ENCODE measurements at places on chromosomes 11 and 22.

- DNase-seq = no peak
These were observed 134.3 kb downstream of the BRD1 start for GRCh38 chr22:49693416-49693815.

- no peak for DNase-seq
These were observed 171.7 kb downstream of the DBX1 start for GRCh38 chr11:19988598-19988997.

GRCh38 chr11:112439614-112440013, 179.0 kb upstream of the PLET1 start:
- DNase-seq = no peak

DNA sequence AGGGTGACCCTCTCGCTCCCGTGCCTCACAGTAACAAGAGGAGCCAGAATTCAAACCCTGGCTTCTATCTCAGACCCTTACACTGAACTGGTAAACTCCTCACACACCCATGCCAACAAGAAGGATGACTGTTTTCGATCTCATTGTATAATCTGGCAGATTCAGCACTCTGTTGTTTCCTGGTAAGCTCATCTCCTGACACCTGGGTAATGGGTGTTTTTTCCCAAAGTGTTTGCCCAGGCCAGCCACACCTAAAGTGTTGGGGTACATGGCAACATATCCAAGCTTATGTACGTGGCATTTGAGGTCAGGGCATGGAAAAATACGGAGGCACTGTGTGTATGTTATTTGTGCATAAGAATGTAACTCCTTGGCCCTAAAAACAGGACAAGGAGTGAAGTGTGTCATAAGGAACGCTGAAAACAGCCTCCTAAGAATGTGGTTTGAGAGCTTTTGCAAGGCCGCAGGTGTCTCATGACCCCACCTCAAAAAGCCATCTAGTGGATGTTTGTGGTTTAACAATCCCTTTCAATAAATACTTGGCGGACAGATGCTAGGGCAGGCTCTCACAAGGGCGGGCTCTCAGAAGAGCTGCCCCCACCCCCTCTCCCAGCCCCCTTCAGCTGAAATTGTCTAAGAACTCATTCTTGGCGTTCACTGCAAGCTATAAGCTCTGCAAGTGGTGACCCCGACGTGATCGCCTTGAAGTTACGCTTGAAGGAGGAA, at the start of gene MS4A15:
TSS of gene MS4A15 (plus strand) at position 561 of the 726 bp plus-strand sequence. CDS start 6,867 bp downstream, outside the sequence.
- no peak for DNase-seq

DNA sequence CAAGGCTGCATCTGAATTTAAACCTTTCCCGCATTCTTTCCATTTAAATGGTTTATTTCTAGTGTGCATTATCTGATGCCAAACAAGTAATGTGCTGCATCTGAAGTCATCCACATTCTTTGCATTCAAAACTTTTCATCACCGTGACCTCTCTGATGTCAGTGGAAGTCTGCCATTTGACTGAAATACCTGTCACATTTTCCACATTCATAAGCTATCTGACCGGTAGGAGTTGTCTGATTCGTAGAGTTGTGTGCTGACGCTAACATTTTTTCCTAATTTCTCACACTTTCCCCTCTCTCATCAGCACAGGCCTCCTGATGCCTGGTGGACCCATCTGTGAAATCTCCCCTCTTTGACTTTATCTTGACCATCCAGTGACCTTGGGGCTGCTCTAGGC, 79.9 kb upstream of the BARX2 start:
- DNase-seq = no peak

GRCh38 chr11:67300256-67300755, 3.0 kb upstream of the SSH3 start:
- no peak for DNase-seq

GRCh38 chr11:116232364-116232828, 540.4 kb downstream of the BUD13 start:
- DNase-seq = no peak

DNA sequence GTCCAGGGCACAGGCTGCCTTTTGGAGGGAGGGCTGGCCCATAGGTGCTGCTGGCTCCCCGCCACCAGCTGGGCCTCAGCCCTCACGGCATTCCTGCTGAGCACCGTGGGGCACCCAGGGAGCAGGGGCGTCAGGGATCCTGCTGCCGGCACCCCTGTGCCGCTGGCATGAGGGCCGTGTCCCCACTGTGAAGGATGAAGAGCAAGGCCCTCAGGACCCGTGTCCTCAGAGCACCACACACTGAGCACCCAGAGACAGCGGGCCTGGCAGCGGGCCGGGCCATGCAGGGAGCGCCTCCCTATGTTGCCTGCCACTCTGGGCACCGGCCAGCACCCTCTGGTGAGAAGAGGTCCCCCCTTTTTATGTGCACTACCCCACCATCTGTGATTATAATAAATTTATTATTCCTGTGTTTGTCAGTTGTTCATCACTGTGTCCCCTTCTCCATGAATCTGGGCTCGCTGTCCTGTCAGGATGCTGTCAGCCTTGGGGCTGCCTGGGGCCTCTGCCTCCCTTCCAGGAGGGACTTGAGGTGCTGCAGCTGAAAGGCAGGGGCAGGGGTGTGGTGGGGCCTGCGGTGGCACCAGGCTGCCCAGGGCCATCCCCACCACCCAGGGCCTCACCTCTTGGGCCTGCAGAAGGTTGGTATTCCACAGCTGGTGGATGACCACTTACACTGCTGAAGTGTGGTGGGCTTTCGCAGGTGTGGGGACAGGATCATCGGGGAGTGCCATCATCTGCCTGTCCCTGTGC, 80.0 kb downstream of the MED15 start:
- DNase-seq = no peak

- DNase-seq = no peak
These were observed 35.6 kb downstream of the SIK2 start for GRCh38 chr11:111637885-111638284.

DNA sequence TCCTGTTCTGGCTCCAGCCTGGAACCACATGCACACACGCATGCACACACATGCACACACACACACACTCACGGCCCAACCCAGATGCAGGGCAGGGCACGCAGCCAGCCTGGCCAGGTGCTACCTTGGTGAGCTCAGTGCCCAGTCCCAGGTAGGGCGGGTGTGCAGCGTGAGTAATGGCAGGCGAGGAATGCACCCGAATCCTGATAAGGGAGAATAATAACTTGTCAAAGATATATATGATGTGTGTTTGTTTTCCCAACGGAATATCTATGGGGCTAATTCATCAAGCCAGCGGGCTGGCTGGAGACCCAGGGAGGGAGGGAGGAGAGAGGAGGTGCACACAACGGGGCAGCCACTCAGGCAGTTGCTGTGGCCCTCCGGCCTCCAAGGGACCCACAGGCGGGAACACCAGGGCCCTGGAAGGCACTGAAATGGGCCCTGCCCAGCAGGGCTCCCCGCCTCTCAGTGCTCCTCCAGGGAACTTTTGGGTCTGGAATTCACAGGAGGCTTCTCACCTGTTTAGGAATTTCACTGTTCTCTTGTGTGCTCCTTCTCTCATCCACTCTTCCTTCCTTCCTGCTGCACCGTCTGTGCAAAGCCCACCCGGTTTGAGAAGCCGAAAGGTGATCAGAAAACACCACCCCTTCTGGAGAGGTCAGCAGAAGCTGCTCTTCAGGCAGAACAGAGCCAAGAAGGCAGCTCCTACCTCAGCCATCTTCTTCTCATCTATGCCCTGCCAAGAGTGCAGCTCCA, 79.0 kb downstream of the BUD13 start:
- DNase-seq = no peak

DNA sequence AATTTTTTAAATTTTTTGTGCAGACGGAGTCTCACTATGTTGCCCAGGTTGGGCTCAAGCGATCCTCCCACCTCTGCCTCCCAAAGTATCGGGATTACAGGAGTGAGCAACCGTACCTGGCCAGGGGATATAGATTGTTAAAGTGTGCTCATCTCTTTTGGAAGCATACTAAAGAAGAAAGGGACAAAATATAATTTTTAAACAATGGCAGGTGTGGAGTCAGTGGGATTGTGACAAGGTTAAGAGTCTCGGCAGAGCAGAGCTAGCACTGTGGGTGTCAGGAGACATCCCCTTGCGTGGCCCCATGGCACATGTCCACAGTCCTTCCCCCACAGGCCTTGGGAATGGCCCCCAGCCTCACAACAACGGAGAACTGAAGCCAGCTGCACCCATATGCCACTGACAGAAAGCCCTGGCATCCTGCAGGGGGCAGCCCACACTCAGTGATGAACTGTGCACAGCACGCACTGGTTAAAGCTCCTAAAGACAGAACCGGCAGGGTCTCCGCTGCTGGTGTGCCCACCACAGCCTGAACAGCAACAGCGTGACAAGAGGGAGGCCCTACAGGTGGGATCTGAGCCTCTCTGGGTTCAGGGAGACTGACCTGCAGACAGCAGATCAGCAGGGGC, 29.9 kb downstream of the SERPIND1 start:
- DNase-seq = no peak

- no peak for DNase-seq
These were observed 80.8 kb downstream of the SGSM3 start for GRCh38 chr22:40451210-40451609.

GRCh38 chr11:12716816-12717215, 42.6 kb downstream of the TEAD1 start:
- DNase-seq = no peak

GRCh38 chr11:64864135-64864472, 14.3 kb downstream of the EHD1 start:
- DNase-seq = no peak

- no peak for DNase-seq
These were observed 10.4 kb downstream of the SMCO4 start for GRCh38 chr11:93532806-93533205.

- DNase-seq = no peak
These were observed 581 bp upstream of the EIF3L start for GRCh38 chr22:37848587-37849088.

- DNase-seq = no peak
These were observed 6.4 kb upstream of the JAM3 start for GRCh38 chr11:134062265-134063123.

GRCh38 chr11:5307256-5308019, 5.7 kb upstream of the OR51B4 start:
- no peak for DNase-seq

- DNase-seq = no peak
These were observed 109.9 kb downstream of the MPPED1 start for GRCh38 chr22:43521716-43522115.

DNA sequence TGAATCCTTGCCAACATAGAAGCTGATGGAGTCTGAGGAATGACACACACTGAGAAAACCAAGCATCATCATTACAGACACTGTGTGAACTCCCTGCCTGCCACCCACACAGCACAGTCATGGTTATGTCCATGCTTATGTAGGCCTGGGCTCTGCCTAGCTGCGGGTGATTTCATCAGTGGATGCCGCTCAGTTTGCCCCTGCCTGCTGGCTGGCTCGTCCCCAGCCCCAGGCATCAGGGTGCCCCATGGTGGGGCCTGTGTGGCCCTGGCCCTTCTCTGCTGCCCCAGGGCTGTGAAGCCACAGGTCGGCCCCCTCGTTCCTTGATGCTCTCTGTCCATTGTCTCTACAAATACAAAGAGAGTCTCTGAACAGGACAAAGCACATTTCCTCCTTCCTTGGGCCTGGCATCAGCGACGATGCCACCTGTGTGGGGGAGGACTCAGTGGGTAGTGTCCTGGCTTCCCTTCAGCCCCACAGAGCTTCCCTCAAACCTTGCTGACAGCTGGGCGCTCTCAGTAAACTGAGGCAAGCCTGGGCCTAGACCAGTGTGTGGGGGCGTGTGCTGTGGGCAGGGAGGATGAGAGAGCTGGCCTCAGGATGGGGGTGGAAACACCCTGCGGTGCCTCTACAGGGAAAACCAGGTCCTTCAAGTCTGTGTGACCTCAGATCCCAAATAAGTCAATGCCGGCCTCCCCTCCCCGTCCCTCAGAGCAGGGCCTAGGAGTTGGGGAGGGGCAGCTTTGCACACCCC, 20.0 kb upstream of the TUB start:
- DNase-seq = no peak

DNA sequence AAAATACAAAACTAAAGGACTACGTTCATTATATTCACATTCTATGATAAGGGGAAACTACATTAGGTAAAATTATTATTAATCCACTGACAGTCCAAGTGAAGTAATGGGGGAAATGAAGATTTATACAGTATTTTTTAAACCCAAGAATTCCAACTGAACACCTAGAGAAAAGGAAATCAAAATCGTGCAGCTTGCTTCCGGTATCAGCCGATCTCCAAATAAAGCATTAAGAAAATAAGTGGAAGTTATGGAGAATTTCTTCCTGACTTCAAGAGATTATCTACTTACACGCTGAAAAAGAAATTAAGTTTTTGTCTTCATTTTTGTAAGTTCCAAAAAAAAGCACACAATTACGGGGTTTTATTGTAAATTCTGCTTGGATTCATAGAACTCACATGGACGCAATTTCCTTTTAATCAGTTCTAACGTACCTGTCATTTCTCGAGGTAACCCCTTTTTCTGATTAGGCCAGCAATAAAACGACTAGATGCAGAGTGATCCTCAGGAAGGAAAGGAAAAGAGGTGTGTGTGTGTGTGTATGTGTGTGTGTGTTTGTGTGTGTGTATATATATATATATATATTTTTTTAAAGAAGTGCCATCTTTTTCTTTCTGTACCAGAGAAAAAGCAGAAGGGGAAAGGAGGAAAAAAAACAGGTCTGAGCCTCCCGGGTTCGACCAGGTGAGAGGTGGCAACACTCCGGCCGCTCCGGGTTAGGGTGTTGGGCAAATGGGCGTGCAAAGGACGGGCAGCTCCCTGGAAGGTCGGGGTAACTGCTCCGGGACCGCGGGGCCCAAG, 1.1 kb downstream of the ZBTB44 start:
- DNase-seq = no peak

DNA sequence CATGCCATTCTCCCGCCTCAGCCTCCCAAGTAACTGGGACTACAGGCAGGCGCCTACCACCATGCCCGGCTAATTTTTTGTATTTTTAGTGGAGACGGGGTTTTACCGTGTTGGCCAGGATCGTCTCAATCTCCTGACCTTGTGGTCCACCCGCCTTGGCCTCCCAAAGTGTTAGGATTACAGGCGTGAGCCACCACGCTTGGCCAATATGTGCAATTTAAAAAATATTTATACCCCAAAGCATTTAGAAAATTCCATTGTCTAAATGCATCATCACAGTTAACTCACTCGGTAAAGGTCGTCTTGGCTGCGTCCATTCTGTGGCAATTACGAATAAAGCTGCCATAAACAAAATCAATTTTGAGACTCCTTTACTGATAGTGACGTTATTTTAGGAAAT, 36.2 kb downstream of the EP300 start:
- DNase-seq = no peak

GRCh38 chr11:77191823-77192495, 63.9 kb downstream of the MYO7A start:
- no peak for DNase-seq

GRCh38 chr11:132779497-132779896, 752.8 kb downstream of the OPCML start:
- DNase-seq = no peak

DNA sequence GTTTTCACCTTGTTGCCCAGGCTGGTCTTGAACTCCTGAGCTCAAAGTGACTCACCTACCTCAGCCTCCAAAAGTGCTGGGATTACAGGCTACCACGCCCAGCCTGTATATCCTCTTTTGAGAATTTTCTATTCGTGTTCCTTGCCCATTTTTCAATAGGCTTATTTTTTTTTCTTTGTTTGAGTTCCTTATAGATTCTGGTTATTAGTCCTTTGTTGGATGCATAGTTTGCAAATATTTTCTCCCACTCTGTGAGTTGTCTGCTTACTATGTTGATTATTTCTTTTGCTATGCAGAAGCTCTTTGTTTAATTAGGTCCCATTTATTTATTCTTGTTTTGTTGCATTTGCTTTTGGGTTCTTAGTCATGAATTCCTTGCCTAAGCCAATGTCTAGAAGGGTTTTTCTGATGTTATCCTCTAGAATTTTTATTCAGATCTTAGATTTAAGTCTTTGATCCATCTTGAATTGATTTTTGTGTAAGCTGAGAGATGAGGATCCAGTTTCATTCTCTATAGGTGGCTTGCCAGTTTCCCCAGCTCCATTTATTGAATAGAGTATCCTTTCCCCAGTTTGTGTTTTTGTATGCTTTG, 17.7 kb upstream of the ZBED5 start:
- no peak for DNase-seq

All from esophagus squamous epithelium (tissue), 5 donors.